Muscle of leg (tissue), 16 donors: ENCODE measurements at places on chromosomes 1 and 21.

DNA sequence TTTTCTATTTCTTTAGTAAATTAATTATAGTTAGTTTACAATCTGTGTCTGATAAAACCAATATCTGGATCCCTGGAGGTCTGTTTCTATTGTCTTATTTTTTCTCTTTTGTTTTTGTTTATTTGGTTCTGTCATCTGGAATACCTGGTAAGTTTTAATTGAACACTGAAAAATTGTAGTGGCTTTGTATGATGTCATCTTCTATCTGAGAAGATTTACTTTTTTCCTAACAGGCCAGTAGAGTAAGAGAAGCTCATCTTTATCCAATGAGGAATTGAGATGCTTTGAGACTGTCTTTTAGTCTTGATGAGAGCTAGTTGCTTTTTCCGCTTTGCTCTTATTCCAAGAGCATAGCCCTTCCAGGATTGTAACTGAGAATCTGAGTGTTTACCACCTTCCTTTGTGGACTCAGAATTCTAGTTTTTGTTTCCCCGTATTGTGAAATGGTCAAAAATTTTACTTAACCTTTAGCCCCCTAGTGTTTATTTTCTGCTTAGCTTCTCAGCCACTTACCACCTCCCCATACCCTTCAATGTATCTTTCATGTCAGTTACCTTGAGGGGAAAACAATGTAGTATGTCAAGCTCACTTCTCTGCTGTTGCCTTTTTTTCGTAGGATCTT, 25.0 kb downstream of the PTGFRN start:
- peak; percentile 36 for DNase-seq

DNA sequence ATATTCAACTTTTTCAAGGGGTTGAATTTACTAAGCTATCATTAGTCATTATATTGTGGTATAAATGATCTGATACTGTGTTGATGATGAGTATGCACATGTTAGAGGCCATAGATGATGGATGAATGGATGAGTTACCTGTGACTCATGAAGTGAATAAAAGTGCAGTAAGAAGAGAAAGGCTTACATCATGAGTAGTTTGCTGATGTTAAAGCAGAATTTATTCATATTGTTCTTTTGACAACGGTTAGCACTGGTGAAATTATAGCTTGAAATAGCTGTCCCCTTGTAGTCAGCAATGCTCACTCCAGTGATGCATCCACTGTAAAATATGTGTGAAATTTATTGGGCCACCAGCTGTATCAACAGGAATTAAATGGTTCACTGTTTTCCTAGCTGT, 541.0 kb upstream of the ZRANB2 start:
- no peak for DNase-seq

- no peak for DNase-seq
These were observed 186.2 kb upstream of the KAZN start for GRCh38 chr1:14412235-14412634.

GRCh38 chr1:201982082-201982622, 296 bp upstream of the RNPEP start:
- peak; percentile 80 for DNase-seq

GRCh38 chr1:246497331-246497915, 9.7 kb downstream of the SMYD3 start:
- DNase-seq, result peak; percentile 80

- DNase-seq, result no peak
These were observed 20.2 kb downstream of the RCOR3 start for GRCh38 chr1:211279340-211279739.

- no peak for DNase-seq
These were observed 448.9 kb upstream of the ADGRL2 start for GRCh38 chr1:81351864-81352263.

- DNase-seq, result no peak
These were observed 99.1 kb downstream of the PPIAL4G start for GRCh38 chr1:148383966-148384365.

- no peak for DNase-seq
These were observed 147.9 kb upstream of the ETV3 start for GRCh38 chr1:157286096-157286495.

- no peak for DNase-seq
These were observed 324.9 kb downstream of the HHIPL2 start for GRCh38 chr1:222223010-222223409.

DNA sequence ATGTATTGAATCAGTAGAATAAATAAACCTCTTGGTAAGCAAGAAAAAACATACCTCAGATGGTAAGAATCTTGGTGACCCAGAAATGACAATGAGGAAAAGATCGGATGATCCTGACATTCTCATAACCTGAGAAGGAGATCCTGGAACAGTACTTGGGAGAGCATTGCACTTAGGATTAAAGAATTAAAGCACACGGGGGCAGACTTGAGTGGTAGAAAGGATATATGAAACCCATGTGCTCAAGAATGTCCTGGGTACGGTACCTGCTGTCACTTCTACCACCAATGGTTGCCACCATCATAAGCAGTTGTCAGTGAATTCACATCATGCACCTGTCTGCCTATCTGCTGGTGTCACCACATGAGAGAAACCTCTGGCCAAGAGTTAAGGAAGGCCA, 108.9 kb upstream of the GJB5 start:
- DNase-seq, result no peak

GRCh38 chr1:211697356-211697755, 21.9 kb upstream of the NEK2 start:
- DNase-seq, result peak; percentile 59

DNA sequence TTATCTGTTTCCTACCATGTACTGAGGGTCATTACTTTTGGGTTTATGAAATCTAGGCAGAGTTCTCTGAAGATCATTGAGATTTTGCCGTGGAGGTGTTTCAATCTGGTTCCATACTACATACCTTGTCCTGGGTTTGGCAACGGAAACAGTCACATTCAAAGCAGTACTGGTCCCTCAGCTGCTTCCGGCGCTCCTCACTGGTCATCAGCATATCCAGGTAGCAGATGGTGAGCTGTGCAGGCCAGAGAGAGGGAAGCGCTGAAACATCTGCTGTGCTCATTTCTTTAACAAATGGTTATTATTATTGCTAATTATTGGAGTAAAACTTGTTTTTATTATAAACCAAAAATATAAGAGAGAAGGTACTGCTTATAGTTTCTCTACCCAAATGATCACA, 591.7 kb downstream of the SMYD3 start:
- no peak for DNase-seq

DNA sequence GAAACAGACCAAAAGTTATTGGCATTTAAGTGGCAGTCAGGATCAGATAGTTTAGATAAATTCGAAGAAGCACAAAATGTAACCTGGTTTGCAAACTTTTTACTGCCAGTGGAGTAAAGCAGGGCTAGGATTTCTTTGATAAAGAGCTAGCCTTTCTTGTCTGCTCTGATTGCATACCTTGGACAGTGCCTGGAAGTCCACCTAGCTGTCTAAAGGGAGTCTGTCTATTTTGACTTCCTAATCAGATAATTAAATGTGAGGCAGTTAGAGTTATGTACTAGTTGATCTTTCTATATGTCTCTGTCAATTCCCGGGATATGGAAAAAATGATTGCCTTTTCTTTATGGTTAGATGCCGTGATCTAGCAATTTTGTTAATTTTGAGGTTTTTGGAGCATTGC, 4.1 kb downstream of the GPSM2 start:
- no peak for DNase-seq

- DNase-seq, result no peak
These were observed 15.2 kb downstream of the PDZK1IP1 start for GRCh38 chr1:47174656-47175020.

DNA sequence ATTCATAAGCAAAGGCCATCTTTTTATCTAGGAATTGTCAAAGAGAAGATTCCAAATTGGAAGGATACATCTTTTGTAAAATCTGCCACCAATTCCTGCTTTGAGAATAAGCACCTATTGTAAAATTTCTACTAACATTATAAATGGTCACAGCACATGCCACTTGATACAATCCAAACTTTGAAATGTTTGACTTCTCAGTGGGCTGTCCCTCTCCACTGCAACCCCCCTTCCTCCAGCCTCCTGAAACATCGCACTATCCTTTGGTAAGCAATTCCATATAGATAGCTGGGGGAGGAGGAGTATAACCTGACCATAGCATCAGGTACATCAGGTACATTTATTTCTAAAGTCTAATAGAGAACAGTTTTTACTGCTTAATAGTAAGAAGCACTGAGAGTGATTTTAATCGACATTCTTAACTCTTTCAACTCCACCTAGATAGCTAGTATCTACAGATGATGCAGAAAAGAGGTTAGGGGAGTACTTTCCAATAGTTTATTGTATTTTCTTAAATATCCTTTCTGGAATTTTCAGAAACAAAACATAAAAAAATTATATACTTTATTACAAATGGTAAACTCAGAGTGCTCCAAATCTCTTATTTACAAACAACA, 2.9 kb downstream of the JUN start:
- peak; percentile 64 for DNase-seq

- peak; percentile 71 for DNase-seq
These were observed 63.4 kb downstream of the B3GALT5 start for GRCh38 chr21:39675993-39676661.

GRCh38 chr1:204261746-204262505, 48.1 kb upstream of the GOLT1A start:
- DNase-seq, result no peak

- DNase-seq, result no peak
These were observed 120.7 kb downstream of the RPS6KC1 start for GRCh38 chr1:213171711-213172110.

DNA sequence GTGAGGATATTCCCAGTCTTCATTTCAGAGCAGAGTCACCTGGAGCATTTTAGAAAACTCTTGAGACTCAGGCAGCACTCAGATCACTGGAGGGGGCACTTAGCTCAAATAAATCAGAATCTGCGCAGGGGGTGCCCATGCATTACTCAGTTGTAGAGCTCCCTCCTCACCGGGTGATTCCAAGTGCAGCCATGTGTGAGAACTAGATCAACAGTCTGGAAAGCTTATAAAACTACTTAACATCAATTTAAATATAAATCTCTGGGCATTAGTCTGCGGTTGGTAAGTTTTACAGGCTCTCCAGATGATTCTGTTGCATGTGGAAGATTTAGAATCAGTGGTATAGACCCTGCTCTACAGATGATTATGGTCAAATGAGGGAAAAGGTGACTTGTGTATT, 128.6 kb downstream of the ST6GALNAC3 start:
- DNase-seq, result no peak

DNA sequence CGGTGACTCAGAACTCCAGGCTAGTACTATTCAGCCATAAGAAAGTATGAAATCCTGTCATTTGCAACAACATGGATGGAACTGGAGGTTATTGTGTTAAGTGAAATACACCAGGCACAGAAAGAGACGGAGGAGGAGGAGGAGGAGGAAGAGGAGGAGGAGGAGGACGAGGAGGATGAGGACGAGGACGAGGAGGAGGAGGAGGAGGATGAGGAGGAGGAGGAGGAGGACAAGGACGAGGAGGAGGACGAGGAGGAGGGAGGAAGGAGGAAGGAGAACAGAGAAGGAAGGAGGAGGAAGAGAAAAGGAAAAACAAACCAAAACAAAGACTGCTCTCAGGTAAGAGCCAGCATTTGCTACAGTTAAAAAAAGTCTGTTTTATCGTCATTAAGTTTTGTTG, 178.7 kb downstream of the NPHP4 start:
- no peak for DNase-seq

- DNase-seq, result no peak
These were observed 72.6 kb upstream of the IPO9 start for GRCh38 chr1:201756406-201756805.

- no peak for DNase-seq
These were observed 514.9 kb upstream of the PKN2 start for GRCh38 chr1:88169139-88169538.

- peak; percentile 76 for DNase-seq
These were observed 62.7 kb upstream of the LRRC8D start for GRCh38 chr1:89758156-89758555.

DNA sequence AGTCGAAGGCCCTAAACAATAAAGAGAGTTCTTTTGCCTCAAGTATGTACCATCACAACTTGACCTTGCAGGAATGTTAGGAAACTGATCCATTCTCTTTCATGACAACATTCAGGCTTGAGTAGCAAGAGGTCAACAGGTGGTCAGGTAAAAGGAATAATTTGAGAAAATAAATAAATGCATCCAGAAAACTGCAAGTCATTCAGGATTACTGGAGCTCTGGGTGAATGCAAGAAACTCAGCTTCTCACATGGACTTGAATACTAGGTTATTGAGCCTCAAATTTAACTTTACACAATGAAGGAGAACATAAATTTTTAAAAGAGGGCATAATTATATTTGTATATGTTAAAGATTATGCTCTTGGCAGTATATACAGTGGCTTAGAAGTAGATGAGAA, 76.5 kb downstream of the TTLL7 start:
- no peak for DNase-seq

- DNase-seq, result no peak
These were observed 557.2 kb upstream of the BEND5 start for GRCh38 chr1:49333906-49334305.

GRCh38 chr21:43919871-43920801, 55.1 kb downstream of the AGPAT3 start:
- no peak for DNase-seq

GRCh38 chr1:91608876-91609275, 108.2 kb downstream of the CDC7 start:
- DNase-seq, result no peak

DNA sequence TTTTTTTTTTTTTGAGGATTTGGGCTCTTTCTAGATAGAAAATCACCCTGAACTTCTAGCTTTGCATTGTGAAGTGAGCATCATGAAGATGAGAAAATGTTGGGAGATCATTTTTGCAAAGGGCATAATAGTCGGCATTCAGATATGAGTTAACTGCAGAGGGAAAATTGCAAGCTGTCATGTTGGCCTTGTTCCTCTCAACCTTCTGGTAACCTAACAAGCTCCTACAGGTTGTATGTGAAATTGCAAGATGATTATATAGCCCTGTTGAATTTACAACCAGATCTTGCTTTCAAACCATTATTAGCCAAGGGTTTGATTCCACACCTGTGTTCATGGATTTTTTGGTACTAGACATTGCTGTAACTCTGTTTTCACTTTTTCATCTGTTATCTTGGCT, 2.2 kb downstream of the ELOA start:
- peak; percentile 15 for DNase-seq

DNA sequence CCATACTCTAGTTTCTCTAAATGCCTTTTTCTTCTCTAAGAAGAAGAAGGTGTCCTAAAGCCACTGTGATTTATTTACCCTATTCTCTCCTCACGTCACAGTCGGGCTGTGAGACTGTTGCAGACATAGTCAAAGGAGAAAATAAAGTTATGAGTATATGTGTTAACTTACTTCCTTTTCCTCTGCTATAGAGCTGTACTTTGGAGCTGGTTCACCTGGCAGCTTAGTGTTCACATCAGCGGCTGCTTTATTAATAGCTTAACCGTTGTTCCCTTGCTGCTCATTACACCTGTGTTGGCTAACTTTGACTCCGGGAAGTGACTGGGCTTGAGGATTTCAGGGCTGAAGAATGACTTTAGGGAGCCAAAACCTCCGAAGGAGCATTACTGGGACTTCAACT, 3.6 kb downstream of the PFKFB2 start:
- no peak for DNase-seq

- DNase-seq, result peak; percentile 40
These were observed 15.1 kb upstream of the PITHD1 start for GRCh38 chr1:23763041-23763577.

- no peak for DNase-seq
These were observed 250.9 kb upstream of the SGIP1 start for GRCh38 chr1:66282891-66283621.

- peak; percentile 30 for DNase-seq
These were observed 212.4 kb downstream of the BACH1 start for GRCh38 chr21:29511096-29511495.

- DNase-seq, result no peak
These were observed 789.2 kb upstream of the RGS18 start for GRCh38 chr1:191368891-191369654.

GRCh38 chr1:47527653-47528272, 89.9 kb downstream of the FOXD2 start:
- no peak for DNase-seq
